ENCODE measurements at places on chromosomes 2 and 18.

DNA sequence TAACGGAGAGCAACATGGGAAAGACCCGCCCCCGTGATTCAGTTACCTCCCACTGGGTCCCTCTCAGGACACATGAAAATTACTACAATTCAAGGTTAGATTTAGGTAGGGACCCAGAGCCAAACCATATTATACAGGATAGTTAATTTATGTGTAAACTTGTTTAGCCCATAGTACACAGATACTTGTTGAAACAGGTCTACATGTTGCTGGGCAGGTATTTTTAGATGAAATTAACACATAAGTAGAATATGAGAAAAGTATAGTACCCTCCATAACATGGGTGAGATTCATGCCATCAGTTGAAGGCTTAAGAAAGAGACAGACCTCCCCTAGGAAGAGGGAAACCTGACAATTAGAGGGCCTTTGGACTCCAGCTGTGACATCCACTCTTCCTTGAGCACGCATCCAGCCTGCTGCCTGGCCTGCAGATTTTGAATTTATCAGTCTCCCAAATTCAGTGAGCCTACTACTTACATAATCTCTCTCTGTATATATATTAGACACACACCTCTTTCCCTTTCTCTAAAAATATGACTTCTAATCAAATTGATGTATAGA, 463.5 kb upstream of the NETO1 start:
- no peak for DNase-seq

DNA sequence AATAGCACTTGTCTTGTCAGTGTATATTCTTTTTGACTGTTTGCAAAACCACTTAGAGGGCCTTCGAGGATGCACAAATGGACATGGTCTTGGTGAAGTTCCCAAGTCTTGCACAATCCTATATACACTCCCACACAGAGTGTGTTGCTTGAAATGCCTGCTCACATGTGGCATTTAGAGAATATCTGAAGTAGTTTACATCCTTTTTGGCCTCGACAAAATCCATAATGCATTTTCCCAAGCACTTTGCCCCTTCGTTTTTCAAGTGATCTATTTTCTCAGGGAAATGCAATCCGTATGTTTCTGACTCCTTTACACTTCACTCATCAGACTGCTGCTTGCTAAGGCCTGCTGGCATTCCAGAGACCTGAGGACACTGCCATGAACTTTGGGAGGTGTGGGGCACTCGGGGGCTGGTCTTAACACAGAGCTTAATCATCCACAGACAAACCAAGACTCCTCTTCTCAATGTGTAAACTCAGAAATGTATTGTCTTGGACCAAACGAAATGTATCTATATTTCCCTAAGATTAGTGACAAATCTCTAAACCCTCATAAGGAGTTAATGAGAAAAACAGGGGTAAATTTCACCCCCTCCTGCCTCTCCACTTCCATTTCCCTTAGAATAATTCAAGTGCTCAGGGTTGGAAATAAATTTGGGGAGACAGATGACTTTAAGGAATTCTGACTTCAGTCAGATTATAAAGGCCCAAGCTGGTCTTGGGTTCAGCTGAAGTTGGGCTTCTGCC, 219.3 kb upstream of the APCDD1 start:
- DNase-seq = no peak

DNA sequence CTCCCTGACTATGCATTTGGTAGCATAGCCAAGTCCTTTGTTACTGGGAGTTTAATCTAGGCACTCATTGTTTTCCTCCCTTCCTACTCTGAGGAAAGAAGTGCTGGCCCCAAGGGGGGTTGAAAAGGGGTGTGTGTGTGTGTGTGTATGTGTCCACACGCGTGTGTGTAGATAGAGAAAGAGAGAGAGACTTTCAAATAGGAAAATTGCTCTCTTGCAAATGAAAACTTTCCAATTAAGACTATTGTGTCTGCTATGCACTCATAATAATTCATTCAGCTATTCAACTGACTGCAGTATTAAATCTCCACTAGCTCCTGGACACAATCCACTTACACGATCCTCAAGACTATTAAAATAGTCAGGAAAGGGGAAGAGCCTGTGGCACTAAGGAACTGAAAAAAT, 92.9 kb upstream of the CSRNP3 start:
- no peak for DNase-seq

DNA sequence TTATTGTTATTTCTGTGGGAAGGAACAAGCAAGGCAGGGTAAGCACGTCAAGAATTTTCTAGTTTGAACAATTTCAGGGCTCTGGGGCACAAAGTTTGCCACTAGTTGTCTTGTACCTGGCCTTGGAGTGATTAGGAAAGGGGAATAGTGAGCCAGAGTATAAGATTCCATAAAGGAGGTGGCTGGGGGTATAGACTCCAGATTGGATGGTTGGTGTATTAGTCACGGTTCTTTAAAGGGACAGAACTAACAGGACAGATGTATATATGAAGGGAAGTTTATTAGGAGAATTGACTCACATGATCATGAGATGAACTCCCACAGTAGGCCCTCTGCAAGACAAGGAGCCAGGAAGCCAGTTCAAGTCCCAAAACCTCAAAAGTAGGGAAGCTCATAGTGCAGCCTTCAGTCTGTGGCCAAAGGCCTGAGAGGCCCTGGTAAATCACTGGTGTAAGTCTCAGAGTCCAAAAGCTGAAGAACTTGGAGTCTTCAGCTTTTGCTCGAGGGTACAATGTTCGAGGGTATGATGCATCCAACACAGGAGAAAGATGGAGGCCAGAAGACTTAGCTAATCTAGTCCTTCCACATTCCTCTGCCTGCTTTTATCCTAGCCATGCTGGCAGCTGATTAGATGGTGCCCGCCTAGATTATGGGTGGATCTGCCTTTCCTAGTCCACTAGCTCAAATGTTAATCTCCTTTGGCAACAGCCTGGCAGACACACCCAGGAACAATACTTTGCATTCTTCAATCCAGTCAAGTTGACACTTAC, 31.5 kb upstream of the PTPRM start:
- no peak for DNase-seq

All from stimulated activated CD4-positive, alpha-beta T cell treated with anti-CD3 and anti-CD28 coated beads, Interleukin-1b, Interleukin-23, amount 100 ng/mL, for 4 hours (primary cell).